ENCODE measurements at places on chromosomes 2 and 18.

DNA sequence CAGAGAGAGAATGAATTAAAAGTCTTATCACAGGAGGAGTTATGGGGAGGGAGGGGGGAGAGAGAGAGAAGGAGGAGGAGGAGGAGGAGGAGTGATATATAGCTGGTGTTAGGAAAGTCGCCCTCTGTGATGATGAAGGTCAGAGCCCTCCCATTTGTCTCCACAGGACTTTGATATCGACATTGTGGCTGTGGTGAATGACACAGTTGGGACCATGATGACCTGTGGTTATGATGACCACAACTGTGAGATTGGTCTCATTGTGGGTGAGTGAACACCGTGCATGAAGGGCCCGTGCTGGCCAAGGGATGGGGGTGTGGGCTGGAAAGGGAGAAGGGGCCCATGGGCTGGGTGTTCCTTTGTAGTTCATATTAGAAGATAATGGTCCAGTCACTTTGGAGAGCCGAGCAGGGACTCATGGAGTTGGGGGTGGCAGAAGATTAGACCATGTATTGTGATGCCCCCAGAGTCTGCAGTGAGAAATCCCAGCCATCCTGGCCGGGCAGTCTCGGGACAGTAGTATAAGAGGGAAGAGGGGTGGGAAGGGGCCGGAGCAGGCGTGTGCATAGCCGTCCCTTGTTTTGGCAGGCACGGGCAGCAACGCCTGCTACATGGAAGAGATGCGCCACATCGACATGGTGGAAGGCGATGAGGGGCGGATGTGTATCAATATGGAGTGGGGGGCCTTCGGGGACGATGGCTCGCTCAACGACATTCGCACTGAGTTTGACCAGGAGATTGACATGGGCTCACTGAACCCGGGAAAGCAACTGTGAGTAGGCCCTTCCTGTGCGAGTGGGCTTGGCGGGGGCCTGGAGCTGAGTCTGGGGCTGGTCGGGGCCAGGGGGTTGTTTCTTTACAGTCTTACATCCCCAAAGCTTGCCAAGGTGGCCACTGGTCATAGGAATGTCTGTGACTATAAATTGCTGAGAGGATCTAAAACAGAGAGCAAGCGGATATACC, 40.0 kb downstream of the HK2 start:
- no peak for DNase-seq

DNA sequence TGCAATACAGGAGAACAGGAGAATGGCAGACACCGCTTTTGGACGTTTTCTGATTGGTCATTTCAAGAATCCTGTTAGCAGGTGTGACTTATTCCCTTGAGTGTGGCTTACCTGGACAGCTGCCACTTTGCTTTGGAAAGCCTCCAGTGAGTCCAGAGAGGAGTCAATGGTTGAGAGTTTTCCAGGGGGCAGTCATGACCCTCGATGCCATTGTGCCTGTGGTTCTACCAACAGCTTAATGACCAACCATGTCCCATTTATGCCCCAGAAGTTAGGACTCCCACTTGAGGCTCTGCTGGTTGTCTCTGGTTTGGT, 12.4 kb downstream of the IGFBP2 start:
- no peak for DNase-seq

- DNase-seq, result peak; percentile 83
Observed at GRCh38 chr2:65435625-65436168, 3.3 kb upstream of the SPRED2 start.

DNA sequence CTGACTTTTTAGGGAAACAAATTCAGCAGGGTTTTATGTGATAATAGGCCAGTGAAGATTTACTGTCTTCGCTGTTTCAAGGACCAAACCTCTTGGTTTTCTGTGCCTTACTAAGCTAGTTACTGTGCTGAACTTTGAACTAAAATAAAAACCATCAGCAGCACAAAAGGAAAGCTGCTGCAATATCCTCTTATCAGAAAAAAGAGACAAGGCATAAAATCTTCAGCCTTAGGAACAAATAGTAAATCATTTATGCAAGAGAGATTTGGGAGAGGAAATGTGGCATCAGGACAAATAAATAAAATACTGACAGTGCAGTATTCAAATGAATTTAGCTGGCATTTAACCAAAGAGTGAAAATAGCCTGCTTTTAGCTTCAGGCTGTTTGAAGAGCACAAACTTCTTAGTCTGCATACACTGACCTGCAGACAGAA, 64.1 kb upstream of the EHBP1 start:
- no peak for DNase-seq

DNA sequence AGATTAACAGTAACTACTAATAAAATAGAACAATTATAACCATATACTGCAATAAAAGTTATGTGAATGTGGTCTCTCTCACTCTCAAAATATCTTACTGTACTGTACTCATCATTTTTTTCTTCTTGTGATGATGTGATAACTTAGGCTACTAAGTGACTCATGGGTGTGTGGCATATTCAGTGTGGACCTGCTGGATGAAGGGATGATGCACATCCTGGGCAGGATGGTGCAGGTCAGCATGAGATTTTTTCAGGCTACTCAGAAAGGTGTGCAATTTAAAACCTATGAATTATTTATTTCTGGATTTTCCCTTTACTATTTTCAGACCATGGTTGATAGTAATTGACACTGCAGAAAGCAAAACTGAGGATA, 90.7 kb downstream of the NCKAP5 start:
- no peak for DNase-seq

DNA sequence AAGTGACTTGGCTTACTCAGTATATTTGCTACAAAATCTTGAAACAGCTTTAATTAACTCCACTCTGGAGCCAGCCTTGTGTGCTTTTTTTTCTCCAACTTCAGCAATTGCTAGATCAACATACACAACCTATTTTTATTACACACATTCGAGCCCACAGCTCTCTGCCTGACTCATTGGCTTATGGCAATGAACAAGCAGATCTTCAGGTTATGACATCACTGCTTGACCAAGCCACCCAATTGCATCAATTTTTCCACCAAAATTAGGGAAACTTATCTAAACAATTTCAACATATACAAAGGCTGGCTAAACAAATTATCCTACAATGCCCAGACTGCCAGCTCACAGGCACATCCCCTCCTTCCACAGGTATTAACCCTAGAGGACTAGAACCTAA, 39.6 kb upstream of the PDK1 start:
- no peak for DNase-seq

DNA sequence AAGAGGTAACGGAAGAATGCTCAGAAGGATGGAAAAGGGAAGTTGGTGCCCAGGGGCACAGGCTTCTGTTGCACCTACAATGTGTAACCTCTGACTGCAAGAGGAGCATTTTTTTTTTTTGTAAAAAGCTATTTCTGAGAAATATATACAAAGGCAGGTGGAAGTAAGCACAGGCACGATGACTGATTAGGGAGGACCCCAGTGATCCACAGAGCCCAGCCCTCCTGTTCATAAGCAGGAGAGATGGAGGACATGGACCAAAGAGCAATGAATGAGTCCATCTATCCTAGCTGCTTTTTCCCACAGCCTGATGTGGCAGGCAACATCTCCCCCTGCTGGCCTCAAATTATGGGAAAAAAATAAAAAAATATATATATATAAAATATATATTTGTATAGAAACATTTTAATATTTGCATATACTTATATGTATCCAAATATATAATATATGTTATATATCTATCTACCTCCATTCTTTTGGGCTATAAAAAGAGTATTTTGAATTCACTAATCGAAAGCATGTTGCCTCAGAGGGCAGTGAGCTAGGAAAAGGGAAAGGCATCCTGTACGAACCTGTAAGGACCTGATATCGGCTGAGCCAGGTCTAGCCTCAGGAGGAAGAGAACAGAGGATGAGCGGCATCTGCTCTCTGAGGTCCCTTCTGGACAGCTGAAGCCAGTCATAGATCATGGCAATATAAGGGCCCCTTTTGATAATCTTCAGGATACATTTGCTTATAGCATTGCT, 166.0 kb upstream of the STK17B start:
- DNase-seq, result no peak

GRCh38 chr2:129193961-129194360, 785.5 kb upstream of the RAB6C start:
- no peak for DNase-seq

- no peak for DNase-seq
Observed at GRCh38 chr2:239712755-239713154, 311.9 kb upstream of the HDAC4 start.

DNA sequence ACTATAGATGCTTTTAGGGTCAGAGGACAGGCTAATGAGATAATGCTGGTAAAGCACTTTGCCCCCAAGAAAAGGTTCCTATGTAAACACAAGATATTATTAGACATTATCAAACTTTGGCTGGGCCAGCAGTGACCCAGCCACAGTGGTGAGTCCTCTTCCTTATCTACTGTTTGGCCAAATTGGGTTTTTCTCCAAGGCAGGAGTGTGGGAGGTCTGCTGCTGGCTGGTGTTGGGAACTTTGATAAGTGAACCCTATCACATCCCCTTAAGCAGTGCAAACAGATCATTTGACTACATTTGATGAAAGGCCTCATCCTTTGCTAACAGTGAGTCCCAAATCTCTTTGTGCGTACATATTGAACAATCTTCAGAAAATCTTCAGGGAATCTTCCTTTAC, 16.2 kb downstream of the FZD7 start:
- no peak for DNase-seq

- no peak for DNase-seq
Observed at GRCh38 chr2:158184556-158185343, 83.1 kb downstream of the UPP2 start.

DNA sequence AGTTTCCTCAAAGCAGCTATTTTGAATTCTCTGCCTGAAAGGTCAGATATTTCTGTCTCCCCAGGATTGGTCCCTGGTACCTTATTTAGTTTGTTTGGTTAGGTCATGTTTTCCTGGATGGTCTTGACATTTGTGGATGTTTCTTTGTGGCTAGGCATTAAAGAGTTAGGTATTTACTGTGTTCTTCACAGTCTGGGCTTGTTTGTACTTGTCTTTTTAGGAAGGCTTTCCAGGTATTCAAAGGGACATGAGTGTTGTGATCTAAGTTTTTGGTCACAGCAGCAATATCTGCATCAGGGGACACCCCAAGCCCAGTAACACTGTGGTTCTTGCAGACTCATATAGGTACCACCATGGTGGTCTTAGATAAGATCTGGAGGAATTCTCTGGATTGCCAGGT, 11.8 kb downstream of the MYO3B start:
- no peak for DNase-seq

GRCh38 chr2:25365241-25365640, 23.5 kb upstream of the DNMT3A start:
- no peak for DNase-seq

DNA sequence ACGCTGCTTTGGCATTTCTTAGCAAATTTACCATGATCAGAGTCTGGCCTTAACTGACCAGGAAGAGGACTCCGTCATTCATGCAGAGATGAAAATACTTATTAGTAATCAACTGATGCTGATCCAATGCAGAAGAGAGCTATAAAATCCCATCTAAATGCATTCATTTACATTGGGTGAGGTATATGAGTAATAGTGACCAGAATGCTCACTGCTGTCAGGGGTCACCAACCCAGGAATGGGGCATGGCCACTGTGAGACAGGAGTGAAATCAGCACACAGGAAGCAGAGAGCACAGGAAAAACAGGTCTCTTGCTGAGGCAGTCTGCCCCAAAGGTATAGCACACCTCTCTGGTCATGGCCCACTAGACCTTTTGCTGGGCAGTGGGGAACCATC, 68.1 kb upstream of the TMEM247 start:
- no peak for DNase-seq

DNA sequence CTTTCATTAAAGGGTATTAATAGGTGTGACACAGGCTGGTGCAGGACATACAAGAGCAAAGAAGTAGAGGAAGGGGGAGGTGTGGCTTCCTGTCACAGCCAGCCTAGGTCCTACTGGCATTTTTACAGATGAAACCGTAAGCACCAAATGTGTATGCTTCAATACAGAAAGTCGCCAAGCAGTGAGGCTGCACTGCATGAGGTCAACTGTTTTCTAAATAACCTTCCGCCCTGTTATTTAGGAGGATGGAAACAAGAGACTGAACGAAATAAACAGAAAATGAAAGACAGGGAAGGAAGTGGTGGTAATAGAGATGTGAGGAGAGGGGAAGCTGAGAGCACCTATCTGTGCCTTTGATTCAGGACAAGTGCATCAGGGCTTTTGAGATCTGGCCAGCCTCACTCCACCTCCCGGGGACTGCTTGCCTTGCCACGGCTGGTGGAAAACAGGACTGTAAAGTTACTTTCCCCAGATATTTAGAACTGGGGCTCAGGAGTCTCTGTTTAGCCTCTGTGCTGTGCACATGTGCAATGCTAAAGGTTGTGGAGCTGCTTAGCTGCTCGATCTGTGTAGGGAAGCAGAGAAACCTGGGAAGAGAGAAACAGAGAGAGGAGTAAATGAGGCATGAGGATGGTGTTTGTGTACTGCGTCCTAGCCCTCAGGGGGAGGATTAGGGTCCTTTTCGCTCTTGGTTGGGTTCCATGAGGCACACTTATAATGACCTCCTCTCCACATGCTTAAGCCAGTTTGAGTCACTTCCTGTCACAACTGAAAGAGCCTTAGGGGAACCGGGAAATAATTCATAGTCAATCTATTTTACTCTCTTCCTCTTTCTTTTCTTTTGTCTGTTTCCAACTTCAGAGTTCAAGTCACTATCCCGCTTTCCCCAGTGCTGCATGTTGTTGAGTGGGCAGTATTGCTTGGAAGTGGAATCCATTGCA, 62.3 kb upstream of the BOD1L2 start:
- no peak for DNase-seq

GRCh38 chr18:9742524-9743131, 34.5 kb downstream of the RAB31 start:
- no peak for DNase-seq

GRCh38 chr18:424071-424661, 76.3 kb downstream of the COLEC12 start:
- no peak for DNase-seq

DNA sequence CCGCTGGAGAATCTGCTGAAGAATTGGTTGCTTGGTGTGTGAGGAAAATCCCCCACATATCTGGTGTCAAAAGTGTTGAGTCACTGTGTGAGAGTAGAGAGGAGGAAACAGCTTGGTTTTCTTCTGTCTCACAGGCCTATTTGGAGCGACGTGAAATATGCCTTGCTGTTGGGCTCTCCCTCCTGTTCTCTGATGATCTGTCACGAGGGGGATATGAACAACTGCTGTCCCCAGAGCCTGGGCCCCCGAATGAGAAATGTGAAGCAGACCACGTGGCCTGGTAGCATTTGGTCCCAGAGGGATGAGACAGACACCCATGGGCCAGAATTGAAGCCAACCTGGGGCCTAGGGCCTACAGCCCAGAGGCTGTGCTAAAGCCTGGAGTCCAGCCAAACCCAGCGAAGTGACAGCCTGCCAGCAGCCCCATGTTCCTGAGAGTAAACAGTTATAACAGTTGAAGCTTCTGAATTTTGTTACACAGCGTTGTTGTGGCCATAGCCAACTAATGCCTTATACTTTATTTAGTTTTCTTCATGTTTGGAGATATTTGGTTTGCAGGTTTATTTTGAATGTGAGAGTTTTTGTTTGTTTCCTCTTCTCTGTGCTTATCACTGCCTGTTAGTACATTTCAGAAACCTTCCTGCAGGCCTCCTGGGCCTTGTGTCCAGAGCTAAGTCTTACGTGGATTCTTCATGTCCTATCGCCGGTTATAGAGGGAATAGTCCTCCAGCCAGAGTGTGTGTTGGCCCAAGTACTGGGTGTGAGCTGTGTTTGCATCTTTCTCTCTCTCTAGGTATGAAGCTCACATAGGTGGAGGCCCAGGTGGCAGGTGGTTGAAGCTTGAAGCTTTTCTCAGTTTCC, 18.7 kb upstream of the COLEC12 start:
- DNase-seq, result peak; percentile 8

- DNase-seq, result no peak
Observed at GRCh38 chr2:196963961-196964360, 37.5 kb upstream of the PGAP1 start.

- DNase-seq, result no peak
Observed at GRCh38 chr2:65664931-65665330, 232.5 kb upstream of the SPRED2 start.

Measured in anterior cingulate cortex (tissue), 58 donors.